Fibroblast of skin of left quadriceps (primary cell): ENCODE measurements at places on chromosomes 3 and 15.

DNA sequence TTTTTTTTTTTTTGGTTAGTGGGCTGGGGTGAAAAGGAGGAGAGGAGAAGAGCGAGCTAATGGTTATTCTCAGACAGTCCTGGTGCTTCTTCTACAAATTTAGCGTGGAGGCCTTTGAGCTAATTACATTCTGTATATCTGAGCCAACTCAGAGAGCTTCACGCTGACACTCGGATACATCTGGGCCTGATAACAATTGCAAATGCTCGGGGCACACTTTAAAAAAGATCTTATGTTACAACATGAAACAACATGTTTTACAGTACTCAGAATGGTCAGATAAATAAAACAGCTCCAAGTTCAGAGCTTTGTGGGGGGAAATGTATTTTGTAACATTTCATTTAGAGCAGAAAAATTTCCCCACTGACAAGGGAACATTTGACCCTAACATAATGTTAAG, 966.9 kb upstream of the NR2F2 start:
- no peak for DNase-seq

GRCh38 chr15:56653107-56653506, 80.2 kb downstream of the ZNF280D start:
- DNase-seq = no peak

- DNase-seq = no peak
Observed at GRCh38 chr3:42174679-42175385, 83.7 kb downstream of the TRAK1 start.

DNA sequence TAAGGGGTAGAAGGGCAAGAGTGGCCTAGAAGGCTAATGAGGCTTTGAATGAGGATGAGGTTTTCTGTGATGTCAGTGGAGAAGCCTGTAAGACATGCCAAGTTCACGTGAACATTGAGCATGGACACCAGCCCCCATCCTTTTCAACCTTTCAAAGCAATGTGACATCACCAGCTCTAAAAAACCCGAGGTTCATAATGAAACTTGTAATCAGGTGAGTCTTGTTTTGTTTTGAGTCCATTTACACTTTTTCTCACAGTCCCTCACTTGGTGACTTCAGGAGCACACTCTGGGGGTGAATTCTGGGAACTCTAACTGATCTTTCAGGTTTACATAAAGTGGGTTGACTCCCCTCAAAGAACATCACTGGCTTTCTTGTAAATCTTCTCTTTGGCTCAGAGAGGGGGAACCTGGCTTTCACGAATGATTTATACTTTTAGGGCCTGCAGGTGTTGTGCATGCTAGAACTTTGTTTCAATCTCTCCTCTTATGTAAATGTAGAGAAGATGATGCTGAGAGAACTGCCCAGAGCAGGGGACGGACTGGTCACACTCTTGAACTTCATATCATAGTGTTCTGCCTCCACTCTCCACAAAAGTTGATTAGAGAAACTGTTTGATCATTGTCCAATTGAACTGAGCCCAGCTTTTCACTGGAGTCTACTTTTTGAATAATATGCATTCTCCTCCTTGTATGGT, 224.7 kb upstream of the SATB1 start:
- DNase-seq = no peak

- no peak for DNase-seq
Observed at GRCh38 chr3:188390343-188390718, 236.4 kb downstream of the LPP start.

DNA sequence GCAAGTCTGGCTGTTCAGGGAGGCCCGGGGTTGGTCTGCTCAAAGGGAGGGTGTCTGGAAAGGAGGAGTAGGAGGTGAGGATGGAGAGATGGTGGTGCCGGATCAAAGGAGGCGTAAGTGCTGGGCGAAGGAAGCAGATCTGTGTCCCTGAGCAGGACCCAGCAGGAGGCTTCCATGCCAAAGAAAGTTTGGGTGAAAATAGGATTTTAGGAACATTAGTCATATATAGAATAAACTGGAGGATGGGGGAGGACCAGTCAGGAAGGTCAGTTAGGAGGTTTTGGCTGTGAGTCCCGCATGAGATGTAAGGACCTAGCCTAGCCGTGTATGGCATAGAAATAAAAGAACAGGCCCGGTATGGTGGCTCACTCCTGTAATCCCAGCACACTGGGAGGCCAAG, 28.6 kb upstream of the VPS8 start:
- no peak for DNase-seq

- DNase-seq = peak; percentile 69
Observed at GRCh38 chr3:177827511-177828207, 630.4 kb upstream of the TBL1XR1 start.

DNA sequence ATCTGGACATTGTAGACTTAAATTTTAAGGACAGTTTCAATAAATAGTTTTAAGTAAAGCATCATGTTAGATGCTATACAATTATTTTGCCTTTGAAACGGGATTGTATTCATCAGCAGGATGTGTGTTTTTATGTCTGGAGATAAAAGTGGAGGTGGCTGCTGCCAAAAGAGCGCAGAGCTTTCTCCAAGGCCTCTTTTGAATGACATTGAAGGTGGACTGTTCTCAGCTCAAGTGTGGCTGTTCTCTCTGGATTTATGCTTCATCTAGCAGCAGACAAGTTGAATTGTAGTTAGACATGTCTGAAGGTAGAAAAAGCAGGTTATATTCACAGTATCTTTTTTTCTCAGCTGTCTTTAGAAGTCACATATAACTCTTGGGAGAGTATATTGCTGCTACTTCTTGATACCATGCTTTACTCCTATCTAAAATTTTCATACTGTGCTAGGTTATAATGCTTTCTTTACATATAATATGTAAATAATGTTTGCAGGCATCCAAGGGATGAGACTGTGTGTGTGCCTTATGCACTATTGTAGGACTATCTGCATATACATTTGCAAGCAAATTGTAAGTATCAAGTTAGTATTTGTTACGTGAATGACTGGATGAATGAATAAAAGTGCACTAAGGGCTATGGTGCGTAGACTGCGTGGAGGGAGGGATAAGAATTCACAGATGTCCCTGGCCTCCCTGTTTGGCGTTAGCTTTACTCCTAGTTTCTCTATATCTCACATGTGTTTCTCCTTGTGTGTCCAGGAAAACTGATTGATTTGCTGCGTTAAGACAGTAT, 340.1 kb downstream of the NAALADL2 start:
- no peak for DNase-seq

GRCh38 chr3:152470095-152470494, 201.4 kb downstream of the MBNL1 start:
- DNase-seq = no peak

- no peak for DNase-seq
Observed at GRCh38 chr3:14124223-14124614, 451 bp downstream of the CHCHD4 start.

- no peak for DNase-seq
Observed at GRCh38 chr15:97981058-97981457, 20.6 kb downstream of the ARRDC4 start.

DNA sequence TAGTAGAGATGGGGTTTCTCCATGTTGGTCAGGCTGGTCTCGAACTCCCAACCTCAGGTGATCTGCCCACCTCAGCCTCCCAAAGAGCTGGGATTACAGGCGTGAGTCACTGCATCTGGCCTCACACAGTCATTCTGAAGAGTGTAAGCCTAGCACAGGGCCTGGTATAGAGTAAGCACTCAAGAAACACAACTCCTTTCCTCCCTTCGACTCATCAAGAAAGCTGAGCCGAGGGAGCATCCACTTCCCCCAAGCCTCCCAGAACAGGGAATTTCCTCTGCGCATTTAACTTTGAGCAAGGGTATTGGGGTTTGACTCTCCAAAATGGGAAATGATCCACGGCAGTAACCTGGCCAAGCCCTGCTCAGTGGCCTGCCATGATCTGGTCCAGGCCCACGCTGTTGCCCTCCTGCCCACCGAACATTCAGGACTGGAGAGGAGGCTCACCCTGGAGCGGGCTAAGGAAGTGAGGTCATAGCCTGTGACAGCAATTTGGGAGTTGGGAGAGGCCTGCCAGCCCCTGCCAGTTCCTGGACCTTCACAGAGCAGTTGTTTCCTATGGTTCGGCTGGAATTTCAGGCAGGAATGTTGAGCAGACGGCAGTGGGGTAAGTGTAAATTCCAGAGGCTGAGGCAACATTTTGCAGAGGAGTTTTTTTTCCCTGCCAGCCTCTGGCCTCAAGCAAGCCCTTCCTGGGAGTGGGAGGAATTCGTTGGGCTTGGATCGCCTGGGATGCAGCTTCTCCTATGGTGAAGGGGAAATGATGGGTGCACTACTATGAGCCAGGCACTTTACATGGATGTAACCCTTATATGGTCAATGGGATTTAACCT, 21.2 kb upstream of the SMAD3 start:
- DNase-seq = peak; percentile 80

- no peak for DNase-seq
Observed at GRCh38 chr15:27993996-27994780, 104.9 kb downstream of the OCA2 start.

- no peak for DNase-seq
Observed at GRCh38 chr3:50254577-50255250, 14.2 kb upstream of the SEMA3B start.

GRCh38 chr15:56775641-56776040, 42.3 kb upstream of the ZNF280D start:
- DNase-seq = no peak

GRCh38 chr3:114887806-114888205, 259.3 kb downstream of the ZBTB20 start:
- peak; percentile 60 for DNase-seq

DNA sequence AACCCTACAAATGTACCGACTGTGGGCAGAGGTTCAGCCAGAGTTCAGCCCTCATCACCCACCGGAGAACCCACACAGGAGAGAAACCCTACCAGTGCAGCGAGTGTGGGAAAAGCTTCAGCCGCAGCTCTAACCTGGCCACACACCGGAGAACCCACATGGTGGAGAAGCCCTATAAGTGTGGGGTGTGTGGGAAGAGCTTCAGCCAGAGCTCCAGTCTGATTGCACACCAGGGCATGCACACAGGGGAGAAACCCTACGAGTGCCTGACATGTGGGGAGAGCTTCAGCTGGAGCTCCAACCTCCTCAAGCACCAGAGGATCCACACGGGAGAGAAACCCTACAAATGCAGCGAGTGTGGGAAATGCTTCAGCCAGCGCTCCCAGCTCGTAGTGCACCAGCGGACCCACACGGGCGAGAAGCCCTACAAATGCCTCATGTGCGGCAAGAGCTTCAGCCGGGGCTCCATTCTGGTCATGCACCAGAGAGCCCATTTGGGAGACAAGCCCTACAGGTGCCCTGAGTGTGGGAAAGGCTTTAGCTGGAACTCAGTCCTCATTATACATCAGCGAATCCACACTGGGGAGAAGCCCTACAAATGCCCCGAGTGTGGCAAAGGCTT, 20.7 kb downstream of the ZSCAN2 start:
- DNase-seq = no peak

- DNase-seq = no peak
Observed at GRCh38 chr3:149462581-149463011, 11.9 kb upstream of the TM4SF4 start.

DNA sequence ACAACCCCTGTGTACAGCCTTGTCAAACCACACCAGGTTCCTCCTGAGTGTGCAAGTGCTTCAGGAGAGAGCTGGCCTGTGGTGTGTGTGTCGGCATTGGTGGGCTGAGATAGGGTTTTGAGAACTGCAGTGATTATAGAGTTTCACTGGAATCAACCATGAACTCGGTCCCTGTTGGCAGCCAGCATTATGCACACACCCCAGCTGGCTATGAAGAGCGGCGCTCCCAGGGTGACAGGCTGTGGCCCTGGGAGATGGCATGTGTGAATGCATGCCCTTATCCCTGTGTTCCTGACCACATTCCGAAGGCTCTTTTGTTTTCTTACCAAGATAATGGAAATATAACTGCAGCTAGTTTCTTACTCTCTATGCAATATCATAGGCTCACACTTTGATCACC, 101.8 kb downstream of the SNRK start:
- no peak for DNase-seq

DNA sequence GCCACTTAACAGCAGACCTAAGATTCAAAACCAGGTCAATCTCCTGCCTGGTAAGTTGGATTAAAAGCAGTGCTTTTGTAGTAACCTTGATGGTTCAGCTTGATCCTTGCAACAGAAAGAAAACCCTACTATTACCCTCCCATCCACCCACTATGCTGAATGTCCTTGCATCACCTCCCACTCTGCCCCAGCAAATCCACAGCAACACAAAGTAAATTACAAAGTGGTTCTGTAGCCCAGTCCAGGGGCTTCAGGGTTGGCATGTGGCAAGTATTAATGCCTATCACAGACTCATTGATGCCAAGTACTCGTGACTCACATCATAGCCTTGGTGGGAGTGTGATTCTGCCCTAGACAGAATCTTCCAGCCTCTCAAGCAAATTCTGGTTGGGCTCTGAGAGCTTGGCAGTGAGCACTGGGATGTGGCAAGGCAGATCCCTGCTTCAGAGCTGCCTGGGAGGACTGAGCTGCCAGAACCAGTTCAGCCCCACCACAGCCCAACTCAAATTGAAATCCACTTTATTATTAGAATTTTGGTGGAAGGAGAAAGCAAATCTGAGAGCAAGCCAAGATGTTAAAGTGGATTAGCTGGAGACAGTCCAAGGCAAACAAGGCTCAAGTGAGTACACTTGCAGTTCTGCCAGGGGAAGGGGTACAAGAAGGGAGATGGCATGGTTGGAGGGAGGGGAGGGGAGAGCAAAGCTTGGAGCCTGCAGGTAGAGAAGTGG, 225.8 kb upstream of the UMPS start:
- DNase-seq = peak; percentile 42

- no peak for DNase-seq
Observed at GRCh38 chr3:78046566-78046965, 1006.7 kb downstream of the ROBO2 start.

- DNase-seq = no peak
Observed at GRCh38 chr15:31396881-31397560, 70.4 kb downstream of the KLF13 start.

- DNase-seq = no peak
Observed at GRCh38 chr3:66386925-66387650, 113.7 kb downstream of the LRIG1 start.

- DNase-seq = no peak
Observed at GRCh38 chr3:41102053-41102556, 97.2 kb upstream of the CTNNB1 start.

DNA sequence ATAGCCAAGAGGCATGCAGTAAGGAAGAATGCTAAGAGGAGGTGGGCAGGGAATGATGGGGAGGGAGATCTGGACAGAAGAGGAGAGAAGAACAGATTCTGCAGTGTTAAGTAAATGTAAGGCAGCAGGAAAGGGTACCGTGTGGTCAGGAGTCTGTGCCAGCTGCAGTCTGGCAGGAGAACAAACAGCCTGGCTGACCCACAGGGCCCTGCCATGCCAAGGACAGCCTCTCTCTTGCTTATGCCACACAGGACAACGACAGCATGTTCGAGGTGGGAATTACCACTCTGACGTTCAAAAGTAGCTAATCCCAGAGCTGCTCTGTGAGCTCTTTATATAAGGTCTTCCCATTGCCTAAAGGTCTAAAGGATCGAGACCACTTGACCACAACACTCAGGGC, 31.3 kb downstream of the DAPK2 start:
- no peak for DNase-seq
